ELF-1 (cell line): ENCODE measurements at places on chromosomes 6 and 20.

- no peak for DNase-seq
Measured at GRCh38 chr6:16274885-16275589, 36.6 kb downstream of the GMPR start.

GRCh38 chr6:157461000-157461915 lies 80.3 kb downstream of the ZDHHC14 start:
- peak; percentile 30 for DNase-seq

GRCh38 chr6:113330636-113330946 lies 526.6 kb upstream of the MARCKS start:
- no peak for DNase-seq

GRCh38 chr6:30883685-30884520 lies at the start of gene DDR1:
Gene DDR1, plus strand, starts transcription at chr6:30884519. Its CDS starts 4,211 bp downstream, at chr6:30888730.
- peak; percentile 72 for DNase-seq

DNA sequence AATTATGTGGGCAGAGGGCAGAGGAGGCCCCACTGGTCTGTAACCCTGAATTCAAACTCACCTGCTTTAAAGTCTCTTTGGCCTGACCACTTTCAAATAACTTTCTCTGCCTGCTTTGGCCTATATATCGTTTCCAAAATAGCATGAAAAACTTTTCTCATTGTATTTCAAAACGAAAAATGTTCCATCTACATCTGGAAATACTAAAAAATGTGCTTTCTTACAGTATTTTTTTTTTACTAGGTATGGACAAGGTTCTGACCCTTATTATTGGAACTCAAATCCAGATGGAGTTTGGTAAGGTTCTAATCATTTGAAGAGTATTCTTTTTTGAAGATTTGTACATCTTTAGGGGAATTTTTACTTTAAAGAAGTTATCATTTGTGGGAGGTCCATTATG lies 241.9 kb downstream of the PAX1 start:
- no peak for DNase-seq

- DNase-seq, result no peak
Measured at GRCh38 chr20:62765021-62765420, 31.3 kb upstream of the MRGBP start.

GRCh38 chr20:37534401-37535157 lies 6.9 kb upstream of the BLCAP start:
- DNase-seq, result peak; percentile 75

DNA sequence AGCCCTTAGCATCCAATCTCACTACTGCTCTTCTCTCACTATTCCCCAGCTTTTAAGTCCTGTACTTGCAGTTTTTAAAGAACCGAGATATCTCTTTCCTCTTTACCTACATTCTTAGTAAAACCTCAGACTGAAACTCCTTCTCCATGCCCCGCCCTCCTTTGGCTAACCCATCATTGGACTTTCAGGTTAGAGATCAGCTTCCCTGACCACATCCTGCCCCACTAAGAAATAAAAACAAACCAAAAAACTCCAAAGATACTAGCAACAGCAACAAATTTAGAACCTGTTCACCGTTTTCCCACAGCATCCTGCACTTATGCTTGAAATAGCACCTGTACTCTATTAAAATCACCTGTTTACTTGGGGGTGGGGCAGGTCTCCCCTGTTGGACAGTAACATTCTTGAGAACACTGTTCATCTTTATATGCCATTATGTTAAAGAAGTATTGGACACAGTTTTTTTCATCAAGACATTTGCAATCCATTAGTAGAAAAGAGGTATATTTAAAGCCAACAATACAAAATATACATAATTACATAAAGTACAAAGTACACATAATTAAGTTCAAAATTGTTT lies 16.3 kb upstream of the SMAP1 start:
- DNase-seq, result no peak

- no peak for DNase-seq
Measured at GRCh38 chr6:76814496-76815458, 648.5 kb downstream of the HTR1B start.

DNA sequence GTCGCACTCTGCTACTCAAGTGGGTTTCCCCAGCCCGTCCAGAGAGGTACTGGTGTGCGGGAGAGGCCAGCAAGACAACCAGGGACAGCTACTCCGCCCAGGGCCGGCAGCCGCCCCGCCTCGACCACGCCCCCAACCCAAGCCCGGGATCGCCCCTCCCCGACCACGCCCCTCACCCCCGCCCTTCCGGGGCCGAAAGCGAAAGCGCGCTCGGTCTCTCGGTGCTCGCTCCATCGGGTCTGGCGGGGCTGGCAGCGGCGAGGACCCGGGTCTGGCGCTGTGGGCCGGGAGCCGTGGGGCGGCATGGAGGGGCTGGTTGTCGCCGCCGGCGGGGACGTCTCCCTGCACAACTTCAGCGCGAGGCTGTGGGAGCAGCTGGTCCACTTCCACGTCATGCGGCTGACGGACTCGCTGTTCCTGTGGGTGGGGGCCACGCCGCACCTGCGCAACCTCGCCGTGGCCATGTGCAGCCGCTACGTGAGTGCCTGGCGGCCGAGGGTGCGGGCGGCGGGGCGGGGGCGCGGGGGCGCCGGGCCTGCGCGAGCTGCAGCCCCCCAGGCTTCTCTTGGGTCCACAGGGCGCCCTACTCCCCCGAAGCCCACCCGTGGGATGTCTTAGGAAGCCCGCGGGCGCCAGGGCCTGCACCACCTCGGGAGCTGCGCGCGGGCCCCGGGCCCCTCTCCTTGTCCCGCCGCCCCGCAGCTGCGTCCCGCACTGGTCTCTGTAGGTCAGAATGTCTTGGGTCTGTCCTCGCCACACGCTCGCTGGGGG lies at the start of gene PSMG4:
TSS of gene PSMG4 (plus strand) at position 228 of the 771 bp plus-strand sequence. CDS start at position 304, 76 bp downstream.
- peak; percentile 85 for DNase-seq

DNA sequence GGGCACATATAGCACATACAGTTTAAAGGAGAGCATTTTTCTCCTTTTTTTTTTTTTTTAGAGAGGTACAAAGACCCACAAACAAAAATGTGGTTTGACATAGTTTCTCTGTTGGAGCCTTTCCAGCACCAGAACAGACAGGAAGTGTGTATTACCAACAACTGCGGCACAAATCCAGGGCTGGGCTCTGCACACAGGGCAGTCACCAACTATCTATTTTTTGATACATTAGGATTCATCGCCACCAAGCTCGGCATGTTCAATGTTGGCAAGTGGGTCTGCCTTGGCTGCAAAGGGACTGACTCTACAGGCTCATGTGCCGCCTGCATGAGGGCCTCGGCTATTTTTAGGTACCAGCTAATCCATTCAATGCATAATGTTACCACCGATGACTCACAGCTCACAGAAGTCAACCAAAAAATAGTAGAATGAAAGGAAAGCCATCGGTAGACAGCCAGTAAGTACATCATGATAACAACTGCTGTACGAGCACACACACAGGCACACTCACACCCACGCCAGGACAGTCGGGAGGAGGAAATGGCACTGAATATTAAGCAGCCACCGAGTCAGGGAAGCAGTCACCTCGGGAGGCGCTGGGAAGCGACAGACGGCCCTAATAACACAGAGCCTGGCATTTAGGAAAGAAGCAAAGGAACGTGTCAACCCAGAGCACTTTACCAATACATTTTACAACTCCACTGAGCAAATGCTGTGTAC lies 81.6 kb downstream of the GMPR start:
- peak; percentile 27 for DNase-seq

DNA sequence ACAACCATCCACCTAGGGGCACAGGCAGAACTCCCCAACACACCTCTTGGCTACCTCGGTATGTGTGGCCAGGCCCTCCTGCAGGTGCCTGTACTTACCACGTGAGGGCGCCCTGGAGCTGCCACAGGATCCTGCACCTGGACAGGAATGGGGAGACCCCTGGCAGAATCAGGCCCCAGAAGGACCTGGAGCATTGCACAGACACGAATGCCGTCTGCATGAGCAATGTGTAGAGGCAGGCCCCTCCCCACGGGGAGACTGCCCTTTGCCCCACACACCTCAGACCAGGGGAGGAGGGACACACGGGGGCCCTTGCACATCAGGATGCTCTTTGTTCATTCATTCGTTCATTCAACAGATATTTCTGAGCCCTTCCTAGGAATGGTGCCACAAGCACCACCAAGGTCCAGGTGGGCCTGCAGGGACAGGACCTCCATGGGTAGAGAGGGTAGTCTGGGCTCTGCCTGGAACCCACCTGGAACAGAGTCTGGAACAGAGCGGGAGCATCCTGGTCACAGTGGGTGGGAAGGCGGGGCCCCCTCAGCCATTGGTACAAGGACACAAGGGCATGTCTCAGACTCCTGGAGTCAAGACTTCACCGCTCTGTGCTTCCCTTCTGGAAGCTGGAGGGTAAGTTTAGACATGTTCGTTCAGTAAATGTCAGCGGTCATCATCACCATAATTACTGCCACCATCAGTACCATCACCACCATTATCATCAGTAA lies 32.3 kb downstream of the YTHDF1 start:
- peak; percentile 75 for DNase-seq

GRCh38 chr20:8208226-8208625 lies 76.2 kb downstream of the PLCB1 start:
- no peak for DNase-seq

- no peak for DNase-seq
Measured at GRCh38 chr6:134813146-134813545, 136.8 kb downstream of the ALDH8A1 start.

GRCh38 chr6:43861212-43861894 lies 91.3 kb downstream of the VEGFA start:
- DNase-seq, result no peak

DNA sequence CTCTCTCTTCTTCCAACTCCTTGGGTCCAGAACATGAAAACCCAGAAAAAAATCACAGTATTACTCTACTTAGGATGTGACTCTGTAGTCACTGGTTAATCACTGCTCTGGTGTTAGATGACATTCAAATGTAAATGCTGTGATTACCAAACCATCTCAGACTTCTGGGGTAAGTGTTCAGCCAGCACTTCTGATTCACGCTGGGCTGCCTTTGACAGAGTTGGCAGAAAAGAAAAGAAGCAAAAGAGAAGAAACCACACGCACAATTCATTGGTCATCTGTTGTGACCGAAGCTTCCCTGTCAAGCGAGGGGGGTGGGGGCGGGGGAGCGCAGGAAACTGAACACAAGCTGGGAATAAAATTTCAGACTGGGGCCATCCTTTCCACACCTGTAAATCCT lies 82.7 kb downstream of the PSMG4 start:
- DNase-seq, result peak; percentile 64

DNA sequence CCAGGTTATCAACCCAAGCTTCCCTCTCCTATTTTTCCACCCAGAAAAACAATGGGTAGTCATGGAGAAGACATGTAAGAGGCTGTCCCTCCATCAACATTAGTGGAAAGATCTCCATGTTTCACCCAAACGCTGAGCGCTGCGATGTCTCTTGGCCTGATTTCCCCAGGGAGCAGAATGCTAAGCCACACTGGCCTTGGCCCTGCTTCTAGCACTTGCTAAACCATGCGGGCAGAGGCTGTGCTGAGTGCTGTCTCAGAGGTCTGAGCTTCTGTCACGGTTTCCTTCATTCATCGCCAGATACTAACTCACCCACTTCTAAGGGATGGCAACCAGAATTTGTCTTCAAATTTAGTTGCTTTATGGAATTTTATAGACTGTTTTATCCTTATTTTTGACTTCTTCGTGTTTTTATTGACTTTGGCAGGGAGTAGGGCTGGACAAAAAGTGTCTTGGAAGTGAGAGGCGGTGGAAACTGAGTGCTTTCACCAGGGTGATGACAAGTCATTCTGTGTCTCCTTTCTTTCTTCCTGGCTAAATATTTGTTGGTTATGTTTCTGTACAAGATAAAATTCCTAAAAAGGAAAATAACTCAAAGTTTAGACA lies 181.4 kb upstream of the UST start:
- DNase-seq, result no peak

GRCh38 chr6:168139121-168139520 lies 60.1 kb upstream of the FRMD1 start:
- DNase-seq, result no peak

GRCh38 chr6:126628125-126628524 lies 288.2 kb downstream of the CENPW start:
- DNase-seq, result no peak

- no peak for DNase-seq
Measured at GRCh38 chr20:63163596-63164483, 52.1 kb downstream of the YTHDF1 start.

DNA sequence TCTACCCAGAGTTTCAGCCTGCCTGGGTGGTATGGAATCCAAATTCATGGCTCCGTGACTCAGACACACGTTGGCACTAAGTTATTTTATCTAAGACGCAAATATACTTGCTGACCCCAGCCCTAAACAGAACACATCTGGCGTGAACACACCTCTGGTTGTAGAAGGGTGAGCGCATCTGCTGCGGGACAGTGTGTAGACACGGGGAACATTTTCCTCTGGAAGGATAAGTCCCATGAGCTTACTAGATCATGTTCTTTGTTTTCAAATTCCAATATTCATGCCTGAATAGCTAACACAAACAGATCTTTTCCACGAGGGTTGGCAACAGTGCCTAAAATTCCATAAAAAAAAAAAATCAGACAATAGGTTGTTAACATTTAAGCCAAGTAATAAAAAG lies 87.8 kb downstream of the TMEM170B start:
- no peak for DNase-seq

DNA sequence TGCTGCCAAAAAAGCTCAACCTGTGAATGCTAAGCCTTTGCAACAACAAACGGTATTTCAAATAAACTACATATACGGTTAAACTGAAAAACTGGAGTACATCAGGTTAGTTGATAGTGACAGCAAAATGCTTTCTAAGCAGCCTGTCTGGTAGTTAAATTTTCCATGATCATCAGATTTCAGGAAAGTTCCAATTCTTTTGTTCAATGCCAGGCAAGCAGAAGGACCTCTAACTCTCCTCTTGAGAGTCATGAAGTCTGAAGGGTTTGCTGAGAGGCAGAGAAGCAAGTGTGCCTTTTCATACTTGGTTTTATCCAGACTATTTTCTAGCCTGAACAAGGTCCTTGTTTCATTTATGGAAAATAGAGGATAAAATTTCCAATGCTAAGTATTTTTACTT lies 4.5 kb downstream of the FLRT3 start:
- DNase-seq, result no peak

DNA sequence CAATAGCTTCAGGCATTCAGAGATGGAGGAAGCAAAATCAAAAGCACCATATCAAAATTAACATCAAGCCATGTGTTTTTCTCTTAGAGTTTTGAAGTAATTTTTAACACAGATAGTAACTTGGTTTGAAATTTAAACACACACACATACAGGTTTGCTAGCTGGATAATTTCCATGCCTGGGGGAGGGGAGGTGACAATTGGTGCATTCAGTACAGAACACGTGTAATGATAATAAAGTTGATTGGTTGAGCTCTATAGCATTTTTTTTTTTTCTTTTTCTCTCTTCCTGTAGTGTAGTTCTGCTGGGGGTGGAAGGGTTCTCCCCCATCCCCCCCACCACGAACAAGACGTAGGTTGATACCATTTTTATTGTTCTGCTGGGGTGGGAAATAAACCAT lies 564.8 kb downstream of the LMBRD1 start:
- no peak for DNase-seq

DNA sequence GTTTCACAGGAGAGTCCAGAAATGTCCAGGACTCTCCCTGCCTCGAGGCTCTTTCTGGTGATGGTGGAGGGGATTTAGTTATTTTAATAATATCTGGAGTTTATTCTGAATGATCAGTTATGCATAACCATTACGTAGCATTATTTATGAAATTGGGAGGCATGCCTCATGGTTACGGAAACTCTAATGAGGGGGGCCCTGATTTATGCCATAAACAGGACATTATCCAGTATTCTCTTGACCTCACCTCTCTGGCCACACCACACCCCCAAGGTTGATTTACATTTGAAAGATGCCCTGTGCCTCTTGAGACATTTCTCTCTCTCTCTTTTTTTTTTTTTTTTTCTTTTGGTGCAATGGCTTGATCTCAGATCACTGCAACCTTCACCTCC lies 268.8 kb downstream of the TFAP2C start:
- no peak for DNase-seq

GRCh38 chr20:25239387-25240370 lies 8.2 kb upstream of the PYGB start:
- DNase-seq, result no peak

GRCh38 chr6:39882531-39882899 lies 51.7 kb downstream of the MOCS1 start:
- peak; percentile 54 for DNase-seq
